ENCODE measurements at places on chromosomes 4 and X.

- DNase-seq: no peak
Observed at GRCh38 chrX:150621652-150622051, 53.2 kb downstream of the MTM1 start.

GRCh38 chrX:10577853-10578252, 42.5 kb downstream of the MID1 start:
- DNase-seq: no peak

DNA sequence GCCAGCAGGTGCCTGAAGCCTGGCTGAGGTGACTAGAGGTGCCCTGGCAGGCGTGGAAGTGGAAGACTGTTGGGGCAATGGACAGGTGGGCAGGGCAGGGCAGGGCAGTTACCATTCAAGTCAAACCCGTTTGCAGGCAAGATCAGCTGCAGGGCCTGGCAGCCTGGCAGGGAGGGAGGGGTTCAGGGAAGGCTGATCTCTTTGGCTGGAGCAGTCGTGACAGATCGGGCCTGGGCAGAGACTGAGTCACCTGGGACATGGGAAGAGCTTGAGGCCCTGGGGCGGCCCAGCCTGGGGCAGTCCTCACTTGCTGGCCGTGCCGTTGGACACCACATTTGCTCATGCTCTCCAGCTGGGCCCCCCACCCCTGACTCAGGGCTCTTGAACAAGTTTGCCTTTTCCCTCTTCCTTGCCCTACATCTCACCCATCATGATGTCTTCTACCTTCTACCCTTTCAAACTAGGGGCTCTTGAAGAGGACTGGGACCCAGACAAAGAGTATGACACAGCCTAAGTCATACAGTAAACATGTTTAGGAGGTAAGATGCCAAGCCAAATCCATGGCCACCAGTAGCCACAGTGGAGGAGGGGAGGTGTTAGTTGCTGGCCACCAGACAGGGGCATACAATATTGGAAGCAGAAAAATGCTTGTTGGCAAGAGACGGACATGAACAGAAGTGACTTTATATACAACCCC, 2.0 kb upstream of the ZNF185 start:
- DNase-seq: no peak

GRCh38 chr4:123838474-123838873, 441.9 kb downstream of the SPRY1 start:
- no peak for DNase-seq

GRCh38 chr4:25403699-25404098, 26.6 kb downstream of the ANAPC4 start:
- DNase-seq: no peak

GRCh38 chrX:42075032-42075431, 151.7 kb upstream of the CASK start:
- DNase-seq: no peak
